ENCODE measurements at places on chromosomes 7 and 10. TPM values are rescaled to one million over a fixed set of nuclear protein-coding genes. Genes with fewer than 3 reads are reported as not detected.

DNA sequence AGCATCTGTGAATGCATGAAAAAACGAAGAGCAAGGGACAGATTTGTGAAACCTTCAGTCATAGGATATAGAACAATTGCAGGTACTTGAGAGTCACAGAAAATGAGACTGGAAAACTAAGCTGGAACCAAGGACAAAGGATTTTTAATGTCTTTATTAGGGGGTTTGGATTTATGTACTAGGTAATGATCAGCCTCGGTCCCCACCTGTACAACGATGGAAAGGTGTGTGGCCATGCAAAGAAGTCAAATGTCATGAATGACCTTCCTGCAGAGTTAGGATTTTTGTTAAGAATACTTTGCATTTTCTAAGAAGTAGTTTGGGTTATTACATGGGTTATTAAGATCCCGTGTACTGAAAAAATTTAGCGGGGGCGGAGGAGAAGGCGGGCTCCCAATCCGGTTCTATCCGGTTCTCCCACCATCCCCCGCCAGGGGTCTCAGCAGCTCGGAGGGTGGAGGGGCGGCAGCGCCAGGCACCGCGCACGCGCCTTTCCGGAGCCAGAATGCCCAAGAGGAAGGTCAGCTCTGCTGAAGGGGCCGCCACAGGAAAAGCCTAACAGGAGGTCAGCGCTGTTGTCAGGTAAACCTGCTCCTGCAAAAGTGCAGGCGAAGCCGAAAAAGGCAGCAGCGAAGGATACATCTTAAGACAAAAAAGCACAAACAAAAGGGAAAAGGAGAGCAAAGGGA is 327.5 kb upstream of the PLXDC2 start:
- H3K27ac ChIP-seq: no peak overlapping the region
- DNase-seq: no peak
- H3K4me3 ChIP-seq: no peak overlapping the region
- peaks cover 2% of the 10 kb centered on the region for H3K27me3 ChIP-seq

DNA sequence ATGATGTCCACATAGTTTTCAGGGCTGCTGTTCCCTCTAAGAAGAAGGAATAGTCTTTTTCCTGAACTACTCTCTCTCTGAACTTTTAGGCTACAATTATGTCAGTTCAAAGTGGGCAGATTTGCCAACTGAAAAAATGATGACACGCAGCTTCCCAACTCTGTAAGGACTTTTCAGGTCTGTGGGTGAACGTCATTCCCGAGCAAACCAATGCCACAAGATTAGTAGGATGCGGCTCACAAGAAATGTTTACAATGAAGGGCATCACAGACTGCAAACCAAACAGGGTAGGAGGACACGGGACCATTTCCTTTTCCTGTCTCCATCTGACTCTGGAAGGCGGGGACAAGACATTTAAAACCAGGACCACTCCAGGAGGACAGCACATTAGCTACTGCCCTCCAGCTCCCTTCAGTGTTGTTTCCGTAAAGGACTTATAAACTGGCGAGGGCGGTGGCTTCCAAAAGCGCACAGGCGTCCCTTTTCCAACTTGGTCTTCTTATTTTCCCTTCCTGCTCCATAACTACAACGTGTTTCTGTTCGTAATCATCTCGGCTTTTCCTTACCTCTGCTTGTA is 539 bp upstream of the MKLN1 start:
- DNase-seq: peak; percentile 20
- H3K36me3 ChIP-seq: no peaks in the 10 kb centered on the region
- peak overlapping the region; percentile 98 for H3K4me3 ChIP-seq
- peak overlapping the region; percentile 98 for H3K27ac ChIP-seq
- H3K4me1 ChIP-seq: peaks cover 52% of the 10 kb centered on the region

- no peak for DNase-seq
- H3K27ac ChIP-seq: no peak overlapping the region
Observed at GRCh38 chr7:156474241-156474743, 166.3 kb upstream of the RNF32 start.

GRCh38 chr10:128373831-128374230 is 247.6 kb upstream of the MKI67 start:
- H3K4me1 ChIP-seq: peaks cover 18% of the 10 kb centered on the region
- H3K4me3 ChIP-seq: no peak overlapping the region
- H3K27me3 ChIP-seq: peaks cover 7% of the 10 kb centered on the region
- H3K27ac ChIP-seq: no peak overlapping the region

GALNT17 gene
- not detected for total RNA-seq

STEAP1 gene
- not detected for total RNA-seq

NOBOX gene
- total RNA-seq: not detected

DNA sequence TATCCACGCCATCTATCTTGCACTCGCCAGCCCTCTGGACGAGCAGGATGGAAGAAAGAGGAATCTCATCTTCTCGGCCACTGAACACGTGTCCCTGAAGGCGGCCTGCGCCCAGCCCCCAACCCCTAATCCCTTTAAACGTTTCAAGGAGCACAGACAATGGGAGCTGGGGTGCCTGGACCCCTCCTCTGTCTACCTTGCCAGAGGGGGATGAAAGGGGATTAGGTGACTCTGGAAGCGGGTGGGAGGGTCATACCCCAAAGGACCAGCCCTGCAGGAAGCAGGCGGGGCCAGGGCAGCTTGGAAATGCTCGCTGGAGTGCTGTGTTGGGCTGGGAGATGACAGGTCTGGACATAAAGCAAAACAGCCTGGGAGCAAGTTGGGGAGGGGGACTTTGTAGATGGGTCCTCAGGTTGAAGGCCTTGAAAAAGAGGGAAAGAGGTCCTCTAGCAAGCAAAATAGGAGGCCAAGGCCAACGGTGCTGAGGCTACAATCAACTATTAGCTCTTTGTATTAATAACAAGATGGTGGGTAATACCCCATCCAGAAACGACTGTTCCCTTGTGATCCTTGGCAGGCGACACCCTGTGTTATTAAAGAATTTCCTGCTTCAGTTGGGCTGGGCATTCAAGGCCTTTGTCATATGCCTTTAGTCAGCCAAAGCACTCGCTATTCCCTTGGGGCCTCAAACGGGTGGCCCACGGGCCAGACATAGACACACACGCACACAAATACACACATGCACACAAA is 126.5 kb upstream of the UNC5B start:
- no peak overlapping the region for H3K4me3 ChIP-seq
- no peak overlapping the region for H3K27ac ChIP-seq
- H3K27me3 ChIP-seq: peaks cover 3% of the 10 kb centered on the region
- no peaks in the 10 kb centered on the region for H3K36me3 ChIP-seq
- DNase-seq: no peak

- no peak for DNase-seq
- H3K27me3 ChIP-seq: peaks cover 2% of the 10 kb centered on the region
- no peak overlapping the region for H3K4me3 ChIP-seq
- H3K4me1 ChIP-seq: no peaks in the 10 kb centered on the region
Observed at GRCh38 chr10:33569702-33570101, 235.2 kb upstream of the NRP1 start.

Measured in activated CD4-positive, alpha-beta T cell treated with anti-CD3 and anti-CD28 coated beads, Interleukin-2, amount 10 ng/mL, durations not matched to agents 7 days and 5 days (primary cell).